Right ventricle myocardium inferior (tissue), 1 donor: ENCODE measurements at places on chromosomes 7 and 10. TPM values are rescaled to one million over a fixed set of nuclear protein-coding genes. Genes with fewer than 3 reads are reported as not detected.

Gene GPR85
- 0.62 TPM for total RNA-seq

Gene UROS
- total RNA-seq = 71.8 TPM

Gene KLHDC10
- total RNA-seq = 27.6 TPM

Gene NUTM2B
- 1.0 TPM for total RNA-seq

Gene NACAD
- 6.0 TPM for total RNA-seq

Gene ASZ1
- total RNA-seq = not detected

Gene TMEM229A
- not detected for total RNA-seq

Gene OR2A42
- total RNA-seq = not detected

Gene CYP2C19
- not detected for total RNA-seq

Gene GJD4
- total RNA-seq = not detected

Gene AZGP1
- total RNA-seq = 94.1 TPM

Gene PLAC9
- total RNA-seq = 45.2 TPM

Gene FLNC
- total RNA-seq = 905 TPM

Gene FKBP14
- total RNA-seq = 8.5 TPM

Gene WNT8B
- not detected for total RNA-seq

Gene RAB19
- total RNA-seq = not detected

Gene SLC16A9
- total RNA-seq = 0.89 TPM

Gene TACR2
- total RNA-seq = 0.19 TPM

Gene SH3PXD2A
- total RNA-seq = 28.7 TPM

Gene AKR1C4
- total RNA-seq = not detected

Gene TMEM178B
- total RNA-seq = 31.7 TPM

Gene HMX2
- total RNA-seq = not detected
